Central memory CD4-positive, alpha-beta T cell (primary cell): ENCODE measurements at places on chromosomes 5 and 9.

DNA sequence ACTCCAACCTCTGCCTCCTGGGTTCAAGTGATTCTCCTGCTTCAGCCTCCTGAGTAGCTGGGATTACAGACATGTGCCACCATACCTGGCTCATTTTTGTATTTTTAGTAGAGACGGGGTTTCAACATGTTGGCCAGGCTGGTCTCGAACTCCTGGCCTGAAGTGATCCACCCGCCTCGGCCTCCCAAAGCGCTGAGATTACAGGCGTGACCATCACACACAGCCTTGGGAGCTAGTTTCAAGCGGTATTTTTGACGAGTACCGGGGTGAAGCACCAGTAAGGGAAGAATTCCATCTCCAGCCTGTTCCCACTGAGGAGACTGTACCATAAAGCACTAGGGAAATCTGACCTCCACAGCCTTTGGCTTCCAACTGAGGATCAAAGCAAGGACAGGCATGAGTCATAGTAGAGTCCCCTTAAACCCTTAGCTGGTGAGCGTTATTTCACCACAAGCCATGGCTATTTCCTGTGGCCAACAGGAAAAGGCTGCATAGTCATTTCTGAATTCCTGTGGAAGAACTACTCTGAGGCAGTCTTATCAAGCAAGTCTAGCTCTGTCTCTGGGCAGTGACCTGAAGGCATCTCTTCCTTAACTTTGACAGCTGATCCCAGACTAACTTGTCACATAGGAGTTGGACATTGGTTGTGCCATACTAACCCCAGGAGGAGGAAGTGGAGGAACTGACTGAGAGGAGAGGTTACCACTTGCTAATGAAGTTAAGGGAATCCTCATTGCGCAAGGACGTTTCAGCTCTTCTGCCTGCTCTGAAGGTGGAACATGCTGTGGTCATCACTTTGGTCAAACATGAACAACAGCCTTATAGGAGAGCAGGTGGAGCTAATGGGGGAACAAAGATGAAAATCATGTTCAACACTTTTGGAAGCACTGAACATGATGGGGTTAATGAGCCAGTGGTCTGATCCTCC, 85.8 kb upstream of the DMRT1 start:
- no peak for DNase-seq

DNA sequence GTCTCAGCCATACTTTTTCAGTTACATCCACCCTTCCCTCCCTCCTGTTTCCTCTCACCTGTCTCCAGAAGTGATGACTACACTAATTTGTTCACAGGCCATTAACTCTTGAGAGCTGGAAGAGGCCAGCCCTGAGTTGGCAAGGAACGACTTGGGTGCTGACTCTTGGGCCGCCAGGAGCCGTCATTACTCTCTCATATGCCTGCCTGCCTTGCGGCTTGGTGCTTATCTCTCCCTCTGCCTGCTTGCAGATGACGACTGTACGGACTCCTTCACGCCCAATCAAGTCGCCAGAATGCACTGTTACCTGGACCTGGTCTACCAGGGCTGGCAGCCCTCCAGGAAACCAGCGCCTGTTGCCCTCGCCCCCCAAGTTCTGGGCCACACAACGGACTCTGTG, 66.1 kb downstream of the PAPPA start:
- DNase-seq, result no peak

GRCh38 chr5:119312403-119312802, 43.4 kb upstream of the TNFAIP8 start:
- no peak for DNase-seq

DNA sequence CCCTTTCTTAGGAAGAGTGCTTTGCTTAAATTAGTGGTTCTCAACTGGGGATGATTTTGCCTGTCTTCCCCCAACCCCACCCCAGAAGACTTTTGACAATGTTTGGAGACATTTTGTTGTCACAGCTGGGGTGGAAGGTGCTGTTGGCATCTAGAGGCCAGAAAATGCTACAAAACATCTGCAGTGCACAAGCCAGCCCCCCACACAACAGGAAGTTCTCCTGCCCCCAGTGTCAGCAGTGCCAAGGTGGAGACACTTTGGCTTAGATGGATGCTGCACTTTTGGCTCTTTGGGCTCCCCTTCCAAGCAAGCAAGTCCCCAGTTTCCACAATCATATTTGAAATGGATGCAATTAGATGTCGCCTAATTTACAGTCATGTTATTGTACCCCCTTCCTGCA, 2.7 kb downstream of the HEMGN start:
- DNase-seq, result no peak

GRCh38 chr9:113657765-113658544, 194.4 kb downstream of the RGS3 start:
- peak; percentile 58 for DNase-seq
